ENCODE measurements at places on chromosomes 16 and 17. TPM values are rescaled to one million over a fixed set of nuclear protein-coding genes. Genes with fewer than 3 reads are reported as not detected.
A peak's percentile ranks its signal among the peaks of the same experiment; 100 is the strongest.

Gene IL34
- total RNA-seq: not detected

Gene PRSS22
- total RNA-seq: not detected

Gene SNTB2
- total RNA-seq: 31.4 TPM

Gene KRTAP17-1
- not detected for total RNA-seq

Gene CDRT4
- 93.5 TPM for total RNA-seq

DNA sequence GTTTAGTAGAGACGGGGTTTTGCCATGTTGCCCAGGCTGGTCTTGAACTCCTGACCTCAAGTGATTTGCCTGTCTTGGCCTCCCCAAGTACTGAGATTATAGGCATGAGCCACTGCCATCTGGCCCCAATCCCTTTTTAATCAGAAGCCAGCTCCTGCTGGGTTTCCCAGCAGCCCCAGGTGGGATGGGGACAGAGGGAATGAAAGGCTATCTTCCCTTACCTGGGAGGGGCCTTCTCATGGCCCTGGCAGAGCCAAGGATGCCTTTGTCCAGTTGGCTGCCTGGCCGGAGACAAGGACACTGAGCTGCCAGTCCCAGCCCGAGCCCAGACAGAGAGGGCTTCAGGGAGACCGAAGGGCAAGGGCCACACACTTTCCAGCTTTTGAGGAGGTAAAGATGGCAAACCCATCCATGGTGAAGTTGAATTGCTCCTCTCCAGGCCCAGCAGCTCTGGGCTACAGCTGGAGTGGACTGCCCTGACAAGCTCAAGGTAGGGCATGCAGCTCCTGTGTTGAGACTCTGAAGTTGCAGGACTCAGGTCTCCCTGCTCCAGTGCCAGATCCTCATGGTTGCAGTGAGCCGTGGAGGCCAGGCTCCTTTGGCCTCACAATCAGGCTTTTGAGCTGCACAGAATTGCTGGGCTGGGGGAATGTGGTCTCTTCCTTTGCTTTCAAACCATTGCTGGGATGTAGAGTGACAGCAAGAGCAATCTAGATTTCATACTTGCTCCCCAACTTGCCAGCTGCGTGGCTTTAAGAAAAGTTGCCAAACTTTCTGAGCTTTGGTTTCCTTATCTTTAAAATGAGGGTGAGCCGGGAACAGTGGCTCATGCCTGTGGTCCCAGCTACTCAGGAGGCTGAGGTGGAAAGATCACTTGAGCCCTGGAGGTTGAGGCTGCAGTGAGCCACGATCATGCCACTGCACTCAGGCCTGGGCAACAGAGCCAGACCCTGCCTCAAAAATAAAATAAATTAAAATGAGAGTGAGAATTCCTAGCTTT, 44.5 kb upstream of the IL34 start:
- no peaks in the 10 kb centered on the region for H3K27me3 ChIP-seq
- H3K4me1 ChIP-seq: no peaks in the 10 kb centered on the region
- DNase-seq: no peak
- no peak overlapping the region for H3K4me3 ChIP-seq
- no peak overlapping the region for H3K27ac ChIP-seq

GRCh38 chr16:81313701-81314602, 810 bp upstream of the GAN start:
- peak overlapping the region; percentile 96 for H3K27ac ChIP-seq
- DNase-seq: no peak
- H3K36me3 ChIP-seq: no peaks in the 10 kb centered on the region
- peaks cover 16% of the 10 kb centered on the region for H3K4me1 ChIP-seq
- peak overlapping the region; percentile 96 for H3K4me3 ChIP-seq
- H3K27me3 ChIP-seq: no peaks in the 10 kb centered on the region

- peak overlapping the region; percentile 45 for H3K27ac ChIP-seq
- H3K4me3 ChIP-seq: no peak overlapping the region
- peaks cover 3% of the 10 kb centered on the region for H3K4me1 ChIP-seq
- no peaks in the 10 kb centered on the region for H3K27me3 ChIP-seq
- peak; percentile 66 for DNase-seq
- H3K36me3 ChIP-seq: no peaks in the 10 kb centered on the region
These were observed 4.7 kb downstream of the KCTD5 start for GRCh38 chr16:2686912-2687507.

GRCh38 chr17:19290066-19290705, 53.0 kb downstream of the EPN2 start:
- H3K4me1 ChIP-seq: peaks cover 20% of the 10 kb centered on the region
- H3K36me3 ChIP-seq: no peaks in the 10 kb centered on the region
- no peaks in the 10 kb centered on the region for H3K27me3 ChIP-seq
- no peak for DNase-seq

DNA sequence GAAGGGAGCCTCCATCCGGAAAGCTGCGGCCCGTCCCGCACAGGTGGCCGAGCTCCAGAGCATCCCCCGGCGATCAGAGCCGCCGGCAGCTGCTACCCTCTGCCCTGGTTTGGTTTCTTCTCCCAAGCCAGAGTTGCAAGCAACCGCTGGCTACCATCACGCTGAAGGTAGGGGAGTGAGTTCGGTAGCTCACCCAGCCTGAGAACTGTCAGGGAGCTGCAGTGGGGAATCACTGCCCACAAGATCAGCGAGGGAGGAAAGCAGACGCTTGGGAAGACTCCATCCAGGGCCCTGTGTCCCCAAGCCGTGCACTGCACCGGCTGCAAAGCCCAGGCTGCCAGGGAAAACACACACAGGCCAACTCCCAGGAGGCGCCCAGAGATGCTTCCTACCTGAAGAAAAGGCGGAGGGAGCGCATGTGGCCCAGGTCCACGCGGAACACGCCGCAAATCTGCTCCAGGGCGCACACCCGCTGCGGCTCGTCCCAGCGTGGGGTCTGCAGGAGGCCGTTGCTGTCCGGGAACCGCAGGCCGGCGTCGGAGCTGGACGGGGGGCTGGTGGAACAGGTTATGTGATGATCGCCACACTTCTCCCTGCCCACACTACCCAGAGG, 83.3 kb downstream of the TBC1D16 start:
- DNase-seq: no peak
- H3K27ac ChIP-seq: no peak overlapping the region
- no peak overlapping the region for H3K4me3 ChIP-seq

DNA sequence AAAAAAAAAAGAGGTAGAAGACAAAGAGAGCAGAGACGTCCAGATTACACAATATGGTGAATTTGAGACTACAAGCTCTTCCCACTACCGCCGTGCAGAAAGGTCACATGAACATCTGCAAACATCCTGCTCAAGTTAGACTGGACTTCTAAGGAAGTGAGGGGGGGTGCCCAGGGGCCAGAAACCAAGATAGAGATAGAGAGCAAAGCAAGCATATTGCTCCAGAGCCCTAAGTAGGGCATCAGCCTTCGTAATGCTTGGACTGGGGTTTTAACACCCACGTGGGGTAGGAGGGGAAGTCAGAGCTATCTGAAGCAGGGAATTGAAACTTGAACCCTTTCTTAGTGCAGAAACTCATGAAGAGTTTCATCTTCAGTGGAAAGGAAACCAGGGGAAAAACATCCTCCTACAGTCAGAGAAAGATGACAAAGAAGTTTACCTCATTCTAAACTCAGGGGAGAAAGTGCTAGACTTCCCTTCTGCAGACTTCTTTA, 8.7 kb downstream of the CLEC19A start:
- no peaks in the 10 kb centered on the region for H3K4me1 ChIP-seq
- no peaks in the 10 kb centered on the region for H3K27me3 ChIP-seq

- H3K4me1 ChIP-seq: peaks cover 26% of the 10 kb centered on the region
- no peak overlapping the region for H3K4me3 ChIP-seq
- no peaks in the 10 kb centered on the region for H3K36me3 ChIP-seq
These were observed 9.1 kb downstream of the TOM1L2 start for GRCh38 chr17:17963066-17963465.

- H3K27ac ChIP-seq: no peak overlapping the region
- no peak overlapping the region for H3K4me3 ChIP-seq
- no peak for DNase-seq
- H3K4me1 ChIP-seq: no peaks in the 10 kb centered on the region
- no peaks in the 10 kb centered on the region for H3K36me3 ChIP-seq
These were observed 127.9 kb upstream of the CDH11 start for GRCh38 chr16:65249768-65250167.

DNA sequence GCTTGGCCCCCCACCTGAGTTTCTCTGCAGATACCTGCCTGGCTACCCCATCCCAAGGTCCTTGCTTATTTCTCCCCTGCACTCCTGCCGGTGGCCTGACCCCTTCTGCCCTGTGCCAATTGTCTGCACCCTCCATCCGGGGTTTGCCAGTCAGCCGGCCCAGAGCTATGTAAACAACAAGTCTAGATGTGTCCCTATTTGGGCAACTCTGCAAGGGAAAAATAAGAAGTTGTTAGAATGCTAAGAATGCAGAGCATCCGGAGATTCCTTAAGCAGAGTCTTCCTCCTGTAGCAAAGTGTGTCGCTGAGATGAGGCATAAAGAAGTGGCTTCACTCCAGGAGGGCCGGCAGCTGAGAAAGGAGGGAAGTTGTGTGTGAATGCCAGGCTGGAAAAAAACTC, 46.6 kb downstream of the RGS9 start:
- no peak overlapping the region for H3K4me3 ChIP-seq
- no peaks in the 10 kb centered on the region for H3K27me3 ChIP-seq
- DNase-seq: no peak
- no peaks in the 10 kb centered on the region for H3K36me3 ChIP-seq
- H3K27ac ChIP-seq: no peak overlapping the region
